ENCODE measurements at places on chromosomes 5 and 9.
A peak's percentile ranks its signal among the peaks of the same experiment; 100 is the strongest.

- DNase-seq = peak; percentile 70
Observed at GRCh38 chr9:121038804-121039203, 11.3 kb downstream of the C5 start.

- peak; percentile 27 for DNase-seq
Observed at GRCh38 chr9:75910731-75911130, 20.3 kb downstream of the PCSK5 start.

- DNase-seq = no peak
Observed at GRCh38 chr5:76376148-76376865, 26.8 kb upstream of the IQGAP2 start.

- no peak for DNase-seq
Observed at GRCh38 chr5:142078221-142078620, 30.4 kb upstream of the NDFIP1 start.

- no peak for DNase-seq
Observed at GRCh38 chr9:20995616-20996015, 35.8 kb downstream of the HACD4 start.

DNA sequence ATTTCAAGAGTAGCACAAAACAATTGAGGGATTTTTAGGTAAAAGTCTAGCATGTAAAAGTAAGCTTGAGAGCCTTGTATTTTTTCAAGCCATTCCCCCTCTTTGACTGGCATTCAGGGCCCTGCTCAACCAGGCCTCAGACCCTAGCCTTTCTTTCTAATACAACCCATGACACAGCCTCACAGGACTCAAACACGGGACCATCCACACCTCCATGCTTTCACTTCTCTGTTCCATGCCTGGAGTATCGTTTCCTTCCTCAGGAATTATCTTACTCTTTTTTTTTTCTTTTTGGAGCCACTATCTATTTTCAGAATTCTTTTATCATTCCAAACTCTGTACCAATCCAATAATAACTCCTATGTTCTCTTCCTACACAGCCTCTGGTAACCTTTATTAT lies 560.2 kb upstream of the CLINT1 start:
- DNase-seq = no peak

- DNase-seq = no peak
Observed at GRCh38 chr5:55919625-55920024, 68.5 kb downstream of the IL31RA start.

Data from tongue (tissue), 3 donors.